ENCODE measurements at places on chromosomes 6 and 20. TPM values are rescaled to one million over a fixed set of nuclear protein-coding genes. Genes with fewer than 3 reads are reported as not detected.

Gene SAMD5
- 0.21 TPM for total RNA-seq

Gene FOXF2
- not detected for total RNA-seq

Gene GID8
- 70.2 TPM for total RNA-seq

Gene CRNKL1
- total RNA-seq: 22.6 TPM

Gene C6orf15
- total RNA-seq: not detected

Gene VGLL2
- total RNA-seq: not detected

Gene FOXC1
- 10.7 TPM for total RNA-seq

Gene CAPN11
- total RNA-seq: 3.3 TPM

Gene SYTL3
- 0.27 TPM for total RNA-seq

Gene TBX18
- not detected for total RNA-seq

Gene MYO6
- 40.5 TPM for total RNA-seq

Gene ACSS2
- 28.9 TPM for total RNA-seq

Gene LTB
- total RNA-seq: 1.0 TPM

Gene KIAA1586
- 17.6 TPM for total RNA-seq

Gene OOEP
- total RNA-seq: 0.87 TPM

Gene ARMH2
- not detected for total RNA-seq

Gene LTA
- 0.87 TPM for total RNA-seq

Gene DCDC2
- total RNA-seq: 1.4 TPM

Gene GRM1
- 0.41 TPM for total RNA-seq

Gene ABHD16B
- not detected for total RNA-seq

Gene ZBP1
- not detected for total RNA-seq

Gene SLC22A3
- total RNA-seq: 2.2 TPM

Gene PDYN
- 0.14 TPM for total RNA-seq

Gene OPN5
- total RNA-seq: not detected

Gene KCNS1
- total RNA-seq: 1.2 TPM

Gene ZNF133
- 13.9 TPM for total RNA-seq

Gene RSPH4A
- 0.57 TPM for total RNA-seq

Gene OR2B3
- not detected for total RNA-seq

Gene MEI4
- 0.18 TPM for total RNA-seq

Gene STK35
- 35.9 TPM for total RNA-seq

Gene LY6G6C
- 0.21 TPM for total RNA-seq

Gene TPD52L1
- total RNA-seq: 17.7 TPM

Gene SASH1
- total RNA-seq: 27.4 TPM

Gene LIN28B
- total RNA-seq: 82.0 TPM
